ENCODE measurements at places on chromosomes 2 and 18.

DNA sequence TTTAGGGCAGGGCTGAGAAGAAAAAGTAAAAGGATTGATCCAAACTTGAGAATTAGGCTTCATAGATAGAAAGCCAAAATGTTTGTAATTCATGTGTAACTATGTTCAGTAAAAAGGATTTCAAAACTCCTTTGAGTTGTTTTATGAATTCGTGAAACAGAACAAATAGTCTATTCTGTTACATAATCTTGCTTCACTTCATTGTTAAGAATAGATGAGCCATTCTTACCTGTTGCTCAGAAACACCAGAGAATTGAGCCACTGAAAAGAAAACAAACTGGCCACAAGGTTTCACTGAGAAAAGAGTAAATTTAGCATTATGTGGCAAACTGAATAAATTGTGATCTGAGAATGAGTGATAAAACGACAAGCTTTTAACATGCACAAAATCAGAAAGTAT lies 4.5 kb upstream of the ITPRID2 start:
- no peak for DNase-seq

GRCh38 chr18:79779021-79779699 lies 18.6 kb upstream of the KCNG2 start:
- DNase-seq, result no peak

GRCh38 chr2:120814352-120814751 lies 78.7 kb downstream of the GLI2 start:
- DNase-seq, result no peak

DNA sequence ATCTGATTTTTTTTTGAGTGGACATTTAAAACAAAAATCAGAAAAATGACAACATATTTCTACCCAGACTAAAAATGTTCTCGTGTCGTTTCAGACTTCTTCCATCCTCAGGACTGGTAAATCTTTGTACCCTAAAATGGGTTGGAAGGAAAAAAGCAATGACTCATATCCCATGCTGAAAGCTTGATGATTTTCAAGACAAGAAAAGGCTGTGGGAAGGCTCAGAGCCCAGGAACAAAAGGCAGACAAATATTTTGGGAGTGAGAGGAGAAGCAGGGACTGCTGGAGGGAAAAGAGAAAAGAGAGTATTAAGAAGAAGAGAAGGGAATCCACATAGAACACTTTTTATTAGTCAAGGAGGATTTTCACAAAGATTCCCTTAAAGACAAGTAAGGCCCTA lies 77.1 kb upstream of the CTAGE1 start:
- peak; percentile 39 for DNase-seq

DNA sequence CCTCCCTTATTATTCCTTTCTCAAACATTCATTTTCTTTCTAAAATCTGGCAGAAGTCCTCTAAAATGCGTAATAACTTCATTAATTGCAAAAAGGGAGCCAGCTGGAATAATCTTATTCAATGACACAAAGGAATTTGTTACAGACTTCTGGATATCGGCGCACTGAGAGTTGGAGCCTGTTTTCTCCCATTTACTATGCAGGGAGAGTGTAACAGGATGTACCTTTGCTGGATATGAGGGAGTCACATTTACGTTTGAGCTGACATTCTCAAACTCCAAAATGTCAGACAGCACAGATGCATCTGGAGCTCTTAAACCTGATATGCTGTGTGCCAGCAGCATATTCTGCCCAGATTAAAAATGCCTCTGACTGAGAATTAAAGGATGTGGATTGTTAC lies 275.3 kb downstream of the TMX3 start:
- no peak for DNase-seq

GRCh38 chr2:240833724-240834285 lies 13.8 kb upstream of the KIF1A start:
- DNase-seq, result no peak

DNA sequence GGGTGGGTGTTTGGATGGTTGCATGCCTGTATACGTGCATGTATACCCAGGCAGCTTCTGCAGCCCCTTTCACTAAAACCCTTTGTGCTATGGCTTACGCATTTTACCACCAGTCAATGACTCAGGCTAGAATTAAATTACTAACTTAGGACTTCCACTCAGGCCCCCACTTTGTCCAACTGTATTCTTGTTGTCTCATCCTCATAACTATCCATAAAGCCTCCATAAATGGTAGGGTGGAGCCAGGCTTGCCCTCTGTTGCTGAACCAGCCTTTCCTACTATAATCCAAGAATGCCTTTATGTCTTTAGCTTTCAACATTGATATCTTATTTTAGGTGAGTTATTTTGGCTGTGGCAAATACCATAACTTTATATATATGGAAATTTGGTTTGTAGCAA lies 119.9 kb downstream of the MYO1B start:
- no peak for DNase-seq

DNA sequence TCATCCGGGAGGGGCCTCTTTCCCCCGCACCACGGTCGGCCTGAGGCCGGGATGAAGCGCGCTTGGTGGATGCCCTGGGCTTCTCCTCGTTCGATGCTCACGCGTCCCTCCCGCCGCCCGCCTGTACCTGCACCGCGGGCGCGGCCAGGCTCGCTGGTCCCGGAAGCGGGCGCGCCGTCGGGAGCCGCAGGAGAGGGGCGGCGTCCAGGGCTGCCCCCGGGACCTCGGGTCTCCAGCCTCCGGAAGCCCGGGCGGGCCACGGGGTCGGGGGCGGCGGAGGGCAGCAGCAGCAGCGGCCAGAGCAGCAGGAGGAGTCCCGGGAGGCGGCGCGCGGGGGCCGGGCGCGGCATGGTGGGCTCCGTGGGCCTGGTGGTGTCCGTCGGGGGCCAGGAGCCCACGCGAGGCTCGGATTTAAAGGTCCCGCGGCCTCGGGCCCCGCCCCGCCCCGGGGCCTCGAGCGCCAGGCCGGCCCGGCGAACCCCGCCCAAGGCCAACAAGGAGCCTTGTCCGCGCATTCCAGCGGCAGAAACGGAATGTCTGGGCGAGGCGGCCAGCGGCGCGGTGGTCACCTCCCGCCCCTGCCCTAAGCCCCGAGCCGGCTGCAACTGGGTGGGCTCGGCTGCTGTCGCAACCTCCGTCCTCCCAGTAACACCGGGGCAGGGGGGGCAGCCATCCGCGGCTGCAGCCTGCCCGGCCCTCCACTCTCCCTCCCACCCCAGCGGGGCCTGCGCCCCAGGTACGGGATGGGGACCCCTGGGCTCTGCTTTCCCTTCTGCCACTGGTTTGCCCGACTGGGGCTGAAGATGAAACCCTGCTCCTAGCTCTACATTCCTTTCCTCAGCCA lies at the start of gene MATN3:
TSS of gene MATN3 (minus strand) at position 387 of the 844 bp plus-strand sequence. CDS start at position 350, 37 bp downstream.
- DNase-seq, result peak; percentile 15

GRCh38 chr2:7685342-7686015 lies 768.3 kb downstream of the RNF144A start:
- peak; percentile 92 for DNase-seq

DNA sequence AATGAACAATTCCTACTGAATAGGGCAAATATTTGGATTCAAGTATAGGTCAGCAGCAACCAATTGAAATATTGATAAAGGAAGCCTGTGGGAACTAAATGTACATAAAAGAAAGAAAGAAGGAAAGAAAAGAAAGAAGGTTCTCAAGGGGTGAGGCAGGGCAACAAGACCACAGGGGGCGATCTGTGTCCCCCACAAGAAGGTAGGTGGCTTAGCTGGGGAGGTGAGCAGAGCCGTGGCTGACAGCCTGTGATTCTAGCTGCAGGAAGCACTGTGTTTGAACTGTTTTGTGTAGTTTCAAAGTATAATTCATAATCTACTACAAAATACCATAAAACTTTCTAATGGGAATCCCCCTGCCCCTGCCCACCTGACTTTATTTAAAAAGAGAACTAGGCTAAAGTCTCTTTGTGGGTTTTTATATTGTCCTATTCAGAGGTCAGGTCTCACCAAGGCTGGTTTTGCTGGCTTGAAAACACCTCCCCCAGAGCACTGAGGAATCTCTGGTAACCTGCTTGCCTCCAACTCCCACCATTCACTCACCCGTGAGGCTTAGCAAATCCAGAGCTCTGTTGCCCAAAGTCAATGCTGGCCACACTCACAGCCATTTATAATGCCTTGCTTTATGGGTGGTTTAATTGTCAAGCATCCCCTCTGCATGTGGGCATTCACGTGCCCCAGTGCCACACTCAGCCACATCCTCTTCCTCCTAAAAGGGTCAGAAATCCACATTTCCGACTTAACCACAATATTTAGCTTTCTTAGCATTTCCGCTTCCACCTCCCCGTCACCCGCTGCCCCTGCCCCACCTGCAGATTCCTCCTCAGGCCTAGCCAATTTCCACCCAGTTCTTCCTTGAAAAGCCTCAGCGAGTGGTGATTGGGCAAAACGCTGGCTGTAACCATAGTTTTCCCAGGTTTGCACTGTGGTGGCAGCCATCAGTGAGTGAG lies 36.4 kb upstream of the LMAN1 start:
- no peak for DNase-seq

DNA sequence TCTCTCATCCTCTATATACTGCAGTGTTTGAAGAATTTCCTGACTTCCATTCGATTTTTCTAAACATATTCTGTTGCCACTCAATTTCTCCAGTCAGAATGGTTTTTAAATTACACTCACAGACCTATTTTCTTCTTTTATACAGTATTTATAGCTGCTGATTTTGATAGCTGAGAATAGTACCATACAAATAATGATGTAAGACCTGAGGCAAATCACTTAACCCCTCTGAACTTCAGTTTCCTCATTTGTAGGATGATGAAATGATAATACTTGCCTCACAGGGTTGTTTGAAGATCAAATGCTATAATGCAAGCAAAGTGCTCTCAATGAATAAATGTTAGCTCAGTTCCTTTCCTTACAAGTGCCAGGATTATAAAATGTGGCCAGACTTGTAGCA lies 241.8 kb downstream of the CPS1 start:
- DNase-seq, result no peak

- DNase-seq, result no peak
Measured at GRCh38 chr2:1968209-1968987, 224.1 kb upstream of the PXDN start.

DNA sequence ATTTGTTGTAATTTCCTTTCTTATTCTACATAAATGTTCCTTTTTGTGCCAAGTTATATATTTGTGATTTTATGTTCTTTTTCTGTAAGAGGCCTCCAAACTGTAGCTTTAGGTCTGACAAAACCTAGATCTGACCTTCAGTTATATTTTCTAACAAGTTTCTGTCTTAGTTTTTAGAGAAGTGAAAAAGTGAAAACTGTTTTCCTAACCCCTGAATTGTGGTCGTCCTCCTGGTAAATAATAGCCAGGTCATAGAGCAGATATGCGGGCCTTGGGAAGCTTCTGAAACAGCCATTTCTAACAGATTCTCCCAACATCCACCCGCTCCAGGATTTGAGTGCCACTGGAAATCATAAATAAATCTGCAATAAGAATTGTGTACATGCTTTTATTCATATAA lies 398.4 kb upstream of the CWC22 start:
- DNase-seq, result no peak

DNA sequence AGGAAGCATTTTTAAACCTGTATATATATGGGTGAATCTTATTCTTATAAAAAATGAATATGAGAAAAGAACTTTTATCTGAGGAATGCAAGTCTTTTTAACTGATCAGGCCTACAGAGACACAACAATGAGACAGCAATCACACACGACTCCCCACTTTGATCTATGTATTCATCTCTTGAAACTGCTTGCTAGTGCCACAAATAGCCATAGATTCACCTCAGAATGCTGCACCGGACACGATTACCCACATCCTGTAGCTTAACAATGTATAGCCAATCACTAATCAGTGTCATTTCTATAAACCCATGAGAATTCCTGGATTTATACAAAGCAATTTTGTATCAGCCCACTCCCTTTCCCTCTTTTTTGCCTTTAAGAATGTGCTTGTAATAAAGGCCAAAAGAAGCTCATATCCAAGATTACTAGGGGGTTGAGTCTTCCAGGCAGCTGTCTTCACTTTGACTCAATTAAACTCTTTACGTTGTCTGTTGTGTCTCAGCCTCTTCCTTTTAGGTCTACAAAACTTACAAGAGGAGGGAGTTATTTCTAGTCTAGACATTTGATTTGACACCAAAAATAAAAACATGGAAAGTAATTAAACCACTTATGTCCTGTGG lies 94.9 kb downstream of the MBD2 start:
- DNase-seq, result no peak

GRCh38 chr2:170573671-170574070 lies 141.5 kb upstream of the SP5 start:
- DNase-seq, result no peak

GRCh38 chr18:7584646-7585275 lies 17.6 kb downstream of the PTPRM start:
- peak; percentile 51 for DNase-seq

DNA sequence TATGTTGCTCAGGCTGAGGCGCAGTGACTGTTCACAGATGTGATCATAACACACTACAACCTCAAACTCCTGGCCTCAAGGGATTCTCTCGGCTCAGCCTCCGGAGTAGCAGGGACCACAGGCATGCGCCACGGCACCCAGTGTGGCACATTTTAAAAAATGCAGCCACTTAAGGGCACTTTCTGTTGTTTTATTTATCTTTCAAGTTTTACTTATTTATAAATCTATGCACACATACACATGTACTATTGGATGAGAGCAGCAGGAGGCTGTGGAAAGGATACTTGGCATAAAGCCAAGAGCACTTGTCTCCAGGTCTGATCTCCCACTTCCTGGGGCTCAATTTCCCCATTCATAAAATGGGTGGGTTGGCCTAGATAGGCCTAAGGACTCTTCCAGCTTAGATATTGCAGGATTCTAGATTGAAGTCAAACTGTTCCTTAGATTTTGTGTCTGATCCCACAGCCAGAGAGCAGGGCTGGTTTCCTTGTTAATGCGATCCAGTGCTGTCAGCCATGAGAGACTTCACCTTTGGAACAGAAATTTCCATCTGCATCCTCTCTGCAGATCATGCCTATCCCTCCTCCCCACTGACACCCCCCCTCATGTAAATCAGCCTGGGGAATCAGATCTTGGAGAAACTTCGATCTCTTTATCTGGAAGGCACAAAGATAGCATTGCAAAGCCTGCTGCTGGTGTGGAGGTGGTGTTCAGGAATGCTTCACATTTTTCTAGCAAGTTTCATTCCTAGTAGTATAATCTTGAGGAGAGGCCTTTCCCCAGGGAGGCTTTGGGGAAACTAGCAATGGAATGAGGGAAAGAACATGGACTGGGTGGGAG lies 24.7 kb downstream of the PCBP1 start:
- DNase-seq, result peak; percentile 86

GRCh38 chr2:148538375-148538774 lies 106.2 kb upstream of the EPC2 start:
- DNase-seq, result no peak

DNA sequence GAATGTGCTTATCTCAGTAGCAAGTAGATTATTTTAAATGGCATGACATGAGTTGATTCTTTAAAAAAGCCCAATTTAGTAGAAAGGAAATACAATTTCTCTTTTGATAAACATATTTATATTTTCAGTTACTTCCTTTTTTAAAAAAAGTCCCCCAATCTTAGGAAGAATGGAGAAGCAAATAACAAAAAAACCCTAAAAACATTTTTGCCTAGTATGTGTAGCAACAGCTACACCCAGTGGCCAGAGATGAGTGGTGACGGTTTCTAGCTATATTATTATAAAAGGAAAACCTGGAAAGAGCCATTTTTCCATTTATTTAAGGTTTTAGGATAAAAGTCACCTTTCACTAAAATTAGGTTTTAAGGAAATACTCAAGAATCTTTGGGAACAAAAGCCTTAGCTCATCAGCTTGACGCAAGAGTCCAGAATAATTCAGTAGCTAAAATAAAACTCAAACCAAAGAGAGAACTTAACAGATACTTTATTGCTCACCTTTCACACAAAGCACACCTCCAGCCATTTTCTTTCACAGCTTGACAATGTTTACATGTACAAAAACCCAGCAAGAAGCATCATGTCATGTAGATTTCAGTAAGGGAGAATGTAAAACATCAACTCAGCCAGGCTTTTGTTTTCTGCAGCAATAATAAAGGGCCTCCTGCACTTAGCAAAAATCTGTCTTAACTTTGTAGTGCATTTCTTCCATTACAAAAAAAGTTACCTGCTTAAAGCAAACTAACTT lies 15.7 kb downstream of the FAM98A start:
- peak; percentile 22 for DNase-seq

Data from amniotic epithelial cell (primary cell).